Stimulated activated CD8-positive, alpha-beta memory T cell treated with anti-CD3 and anti-CD28 coated beads, Interleukin-7, amount 100 ng/mL, for 1 hour (primary cell): ENCODE measurements at places on chromosomes 1 and 21.

DNA sequence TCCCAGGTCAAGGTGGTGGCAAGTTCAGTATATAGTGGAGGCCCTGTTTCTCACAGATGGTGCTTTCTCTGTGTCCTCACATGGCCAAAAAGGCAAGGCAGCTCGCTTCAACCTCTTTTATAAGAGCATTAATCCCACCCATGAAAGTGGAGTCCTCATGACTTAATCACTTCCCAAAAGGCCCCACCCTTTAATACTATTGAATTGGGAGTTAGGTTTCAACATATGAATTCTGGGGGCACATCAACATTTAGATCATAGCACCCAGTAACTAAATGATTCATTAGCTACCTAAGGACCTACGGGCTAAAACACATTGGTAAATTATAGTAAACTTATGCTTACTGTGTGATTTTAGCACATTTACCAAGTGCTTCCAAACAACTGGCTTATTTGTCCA, 317.9 kb downstream of the LTN1 start:
- DNase-seq = no peak

DNA sequence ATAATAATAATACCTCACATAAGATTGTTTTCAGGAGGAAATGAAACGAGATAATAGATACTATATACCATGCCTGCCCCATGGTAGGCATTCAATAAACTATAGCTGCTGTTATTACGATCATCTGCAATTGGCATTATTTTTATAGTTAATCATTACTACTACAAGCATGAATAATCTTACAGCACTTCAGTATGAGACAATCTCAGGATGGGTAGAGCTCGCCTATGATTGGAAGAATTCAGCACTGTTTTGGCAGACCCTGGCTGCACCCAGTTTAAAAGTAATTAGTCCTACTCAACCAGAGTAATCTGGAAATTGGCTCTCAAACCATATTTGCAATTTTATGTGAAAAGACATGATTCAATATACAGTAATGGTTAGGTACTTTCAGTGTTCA, 105.0 kb upstream of the DPYD start:
- DNase-seq = no peak

GRCh38 chr1:31981456-31981839, 32.2 kb upstream of the KHDRBS1 start:
- no peak for DNase-seq

DNA sequence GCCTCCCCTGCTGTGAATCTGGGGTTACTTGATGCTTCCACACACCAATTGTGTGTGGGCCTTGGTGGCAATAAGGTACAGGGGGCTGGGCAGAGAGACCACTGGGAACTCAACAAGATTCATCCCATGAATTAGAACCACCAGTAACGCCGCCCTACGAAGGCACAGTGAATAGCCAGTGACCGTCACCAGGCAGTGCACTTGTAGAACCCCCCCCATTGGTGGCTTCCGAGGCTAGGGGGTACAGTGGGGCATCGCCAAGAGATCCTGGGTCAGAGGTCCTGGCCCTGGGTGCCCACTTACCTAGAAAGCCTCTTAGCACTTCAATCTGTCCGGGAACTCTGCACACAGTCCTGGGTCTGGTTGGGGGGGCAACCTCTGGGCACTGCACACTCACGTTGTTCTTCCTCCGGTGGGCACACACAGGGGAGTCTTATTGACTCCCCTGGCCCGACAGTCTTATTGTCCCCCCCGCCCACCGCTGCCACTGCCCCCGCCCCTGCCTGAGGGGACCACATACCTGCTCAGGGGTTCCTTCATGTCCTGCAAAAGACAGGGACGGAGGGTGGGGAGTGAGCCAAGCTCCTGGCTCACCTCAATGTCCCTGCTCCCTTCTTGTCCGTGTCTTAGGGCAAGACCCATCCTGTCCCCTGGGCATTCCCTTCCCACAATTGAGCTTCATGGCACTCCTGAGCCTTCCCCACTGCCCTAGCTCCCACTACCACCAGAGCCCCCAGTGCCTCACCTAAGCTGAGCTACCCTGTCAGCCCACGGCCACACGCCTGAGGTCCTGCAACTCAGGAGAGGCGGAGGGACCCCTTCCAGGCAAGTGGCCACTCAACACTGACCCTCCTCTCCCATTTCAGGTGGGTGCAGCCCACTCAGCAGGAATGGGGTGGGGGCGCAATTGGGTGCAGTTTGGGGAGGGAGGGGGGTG, 2.5 kb upstream of the TRIM11 start:
- no peak for DNase-seq

GRCh38 chr1:41917835-41918449, 780 bp downstream of the HIVEP3 start:
- DNase-seq = no peak

DNA sequence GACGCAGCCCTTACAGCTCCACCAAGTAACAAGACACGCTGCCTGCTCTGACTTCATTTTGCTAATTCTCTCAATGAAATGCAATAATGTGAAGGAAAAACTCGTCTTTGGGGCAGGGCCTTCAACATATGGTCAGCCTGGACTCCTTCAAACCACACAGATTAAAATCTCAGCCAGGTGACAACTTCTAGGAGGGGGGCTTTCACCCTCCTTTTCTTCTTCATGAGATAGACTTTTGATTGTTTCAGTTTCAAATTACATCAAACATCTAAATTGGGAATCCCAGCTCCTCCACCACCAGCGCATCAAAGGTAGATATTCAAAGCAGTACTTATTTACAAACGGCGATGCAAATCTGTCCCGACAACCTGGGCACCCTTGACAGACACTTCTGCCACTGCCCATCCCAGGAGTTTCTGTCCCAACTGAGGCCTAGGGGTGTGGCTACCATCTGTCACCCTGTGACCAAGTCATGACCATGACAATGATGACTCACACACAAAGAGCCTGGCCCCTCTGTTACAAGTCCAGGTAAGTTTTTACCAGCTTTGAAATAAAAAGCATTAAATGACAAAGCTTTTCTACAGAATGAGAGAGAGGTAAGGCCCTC, 29.7 kb downstream of the SSBP3 start:
- no peak for DNase-seq
